Stomach (tissue), 19 donors: ENCODE measurements at places on chromosomes 5 and 9. TPM values are rescaled to one million over a fixed set of nuclear protein-coding genes. Genes with fewer than 3 reads are reported as not detected.

DNA sequence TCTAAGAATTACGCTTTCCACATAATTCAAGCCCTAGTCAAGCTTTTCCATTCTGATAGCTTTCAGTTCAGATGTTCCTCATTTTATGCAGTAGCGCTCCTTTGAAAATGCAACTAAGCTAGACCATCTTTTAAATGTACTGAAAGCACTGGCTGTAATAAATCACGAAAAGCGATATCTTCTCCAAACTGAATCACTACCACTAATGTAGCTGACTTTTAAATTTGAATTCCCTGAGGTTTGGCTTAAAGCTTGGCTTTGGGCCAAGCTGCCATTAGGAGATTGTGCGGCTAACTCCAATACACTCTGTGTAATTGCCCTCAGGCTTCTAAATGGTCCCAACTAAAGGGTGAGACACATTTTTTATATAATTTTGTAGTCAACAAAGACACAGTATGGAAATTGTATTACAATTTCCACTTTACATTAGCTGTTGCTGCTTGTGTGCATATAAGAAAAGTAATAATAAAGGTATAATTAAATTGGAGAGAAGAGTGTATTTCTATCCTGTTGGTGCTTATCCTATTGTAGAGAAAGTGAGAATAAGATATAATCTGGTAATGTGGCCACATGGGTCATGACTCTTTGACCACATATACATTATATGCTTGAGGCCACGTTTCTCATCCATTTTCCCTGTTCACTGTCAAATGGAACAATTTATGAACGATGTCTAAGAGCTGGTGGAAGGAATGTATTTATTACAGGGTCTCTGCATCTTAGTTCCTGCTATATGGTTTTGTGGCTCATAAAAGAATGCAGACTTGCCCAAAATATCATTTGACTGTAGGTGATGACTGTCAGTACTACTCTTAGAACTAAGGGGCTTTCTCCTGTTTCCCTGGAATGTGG, 118.7 kb upstream of the TAF11L2 start:
- peak; percentile 56 for DNase-seq
- no peak overlapping the region for H3K4me3 ChIP-seq
- H3K4me1 ChIP-seq: no peaks in the 10 kb centered on the region
- H3K27me3 ChIP-seq: no peaks in the 10 kb centered on the region
- H3K36me3 ChIP-seq: no peaks in the 10 kb centered on the region

DNA sequence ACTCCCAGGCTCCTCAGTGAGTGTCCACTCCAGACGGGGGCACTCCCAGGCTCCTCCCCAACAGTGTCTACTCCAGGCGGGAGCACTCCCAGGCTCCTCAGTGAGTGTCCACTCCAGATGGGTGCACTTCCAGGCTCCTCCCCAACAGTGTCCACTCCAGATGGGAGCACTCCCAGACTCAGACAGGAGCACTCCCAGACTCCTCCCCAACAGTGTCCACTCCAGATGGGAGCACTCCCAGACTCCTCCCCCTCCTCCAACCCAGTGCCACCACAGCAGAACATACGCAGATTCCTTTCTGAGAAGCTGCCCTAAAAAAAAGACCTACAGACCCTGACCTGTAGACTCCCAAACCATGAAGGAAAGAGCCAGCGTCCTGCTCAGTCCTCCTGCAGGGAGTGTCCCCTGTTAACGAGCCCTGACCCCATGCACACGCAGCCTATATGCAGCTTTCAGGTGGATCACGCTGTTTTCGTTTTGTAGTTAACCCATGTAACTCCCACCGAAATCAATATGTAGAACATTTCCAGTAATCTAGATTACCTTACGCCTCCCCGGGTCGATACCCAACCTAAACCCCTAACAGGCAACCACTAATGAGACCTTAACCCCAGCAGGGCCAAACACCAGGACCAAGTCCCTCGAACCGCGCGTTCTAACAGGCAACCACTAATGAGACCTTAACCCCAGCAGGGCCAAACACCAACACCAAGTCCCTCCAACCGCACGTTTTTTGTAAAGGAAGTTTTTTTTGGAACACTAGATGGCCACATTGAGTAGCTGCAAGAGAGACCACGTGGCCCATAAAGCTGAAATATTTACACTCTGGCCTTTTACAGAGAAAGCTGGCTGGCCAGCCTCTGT, 15.7 kb downstream of the PNPLA7 start:
- H3K27ac ChIP-seq: no peak overlapping the region
- H3K27me3 ChIP-seq: no peaks in the 10 kb centered on the region
- H3K36me3 ChIP-seq: peaks cover 29% of the 10 kb centered on the region
- peak; percentile 59 for DNase-seq

DNA sequence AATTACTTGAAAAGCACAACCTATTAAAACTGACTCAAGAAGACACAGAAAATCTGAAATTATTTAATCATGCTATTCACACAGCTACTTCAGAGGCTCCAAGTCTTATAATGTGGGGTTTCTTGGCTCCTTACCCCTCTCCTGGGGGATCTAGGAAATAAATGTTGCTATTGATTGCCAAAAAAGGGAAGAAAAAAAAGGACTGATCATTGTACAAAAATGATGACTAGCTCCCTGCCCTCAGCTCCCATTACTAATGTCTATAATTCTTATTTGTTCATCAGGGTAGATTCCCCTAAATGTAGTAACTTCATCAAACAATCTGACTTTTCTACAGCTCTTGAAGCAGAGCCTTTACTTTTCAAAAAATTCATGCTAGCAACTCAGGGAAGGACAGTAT, 3.3 kb upstream of the SMC5 start:
- no peak for DNase-seq
- H3K27me3 ChIP-seq: no peaks in the 10 kb centered on the region
- H3K4me1 ChIP-seq: peaks cover 27% of the 10 kb centered on the region

DNA sequence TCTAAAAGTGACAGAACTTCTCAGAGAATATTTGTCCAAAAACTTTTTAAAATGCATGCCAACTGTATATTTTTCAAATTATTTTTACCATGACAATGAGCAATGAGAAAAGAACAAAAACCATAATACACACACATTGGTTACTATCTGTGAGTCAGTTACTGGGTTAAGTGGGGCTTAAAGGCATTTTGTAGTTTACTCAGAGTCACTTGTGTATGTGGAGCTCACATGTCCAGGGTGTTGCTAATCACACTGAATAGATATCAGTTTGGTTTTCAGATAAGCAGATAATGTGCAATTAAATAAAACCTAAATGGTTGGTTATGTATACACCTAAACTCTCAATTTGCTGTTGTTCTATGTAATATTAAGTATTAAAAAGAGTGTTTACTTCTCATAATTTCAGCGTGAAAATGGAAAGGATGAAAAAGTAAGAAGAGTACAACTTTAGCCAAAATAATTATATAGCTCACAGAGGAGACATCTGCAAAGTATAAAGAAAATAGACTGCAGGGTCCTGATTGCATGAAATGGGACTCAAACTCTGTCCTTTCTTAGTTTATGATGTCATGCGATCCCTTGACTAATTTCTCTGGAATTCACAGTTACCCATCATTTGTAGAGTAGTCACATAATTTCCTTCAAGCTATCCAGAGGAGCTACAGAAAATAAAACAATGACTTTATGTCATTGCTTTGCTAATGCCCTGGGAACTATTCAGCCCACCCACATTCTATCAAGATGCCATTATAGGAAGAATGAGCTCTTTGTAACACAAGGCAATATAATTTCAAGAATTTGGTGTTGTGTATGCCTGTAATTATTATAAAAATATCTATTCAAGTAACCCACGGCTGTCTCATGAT, 388.0 kb upstream of the ZNF608 start:
- H3K27ac ChIP-seq: no peak overlapping the region
- DNase-seq: no peak
- no peaks in the 10 kb centered on the region for H3K4me1 ChIP-seq
- no peak overlapping the region for H3K4me3 ChIP-seq
- no peaks in the 10 kb centered on the region for H3K36me3 ChIP-seq

DNA sequence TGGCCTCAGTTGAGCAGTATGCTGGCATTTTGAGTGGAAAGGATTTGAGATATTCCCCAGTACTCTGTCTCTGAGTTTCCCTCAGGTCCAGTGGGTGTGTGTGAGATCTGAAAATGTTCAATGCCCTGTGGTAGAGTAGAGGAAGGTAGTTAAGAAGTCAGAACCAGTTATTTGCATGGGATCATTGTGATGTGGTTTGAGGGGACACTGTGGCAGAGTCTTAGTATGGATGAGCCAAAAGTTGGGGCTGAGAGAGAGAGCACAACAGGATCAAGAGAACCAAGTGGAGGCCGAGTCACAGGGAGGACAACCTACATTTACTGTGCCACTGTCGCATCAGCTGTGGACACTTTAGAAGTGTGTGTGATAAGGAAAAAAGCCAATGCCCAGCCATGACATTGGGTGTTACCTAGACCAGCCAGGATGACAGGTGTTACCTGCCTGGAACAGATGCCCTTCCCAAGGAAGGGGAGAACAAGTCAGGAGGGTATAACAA, 128.9 kb upstream of the IL12B start:
- H3K36me3 ChIP-seq: no peaks in the 10 kb centered on the region
- no peak overlapping the region for H3K27ac ChIP-seq
- H3K4me1 ChIP-seq: no peaks in the 10 kb centered on the region
- H3K27me3 ChIP-seq: no peaks in the 10 kb centered on the region
- DNase-seq: no peak

- no peak overlapping the region for H3K4me3 ChIP-seq
- no peak overlapping the region for H3K27ac ChIP-seq
- H3K4me1 ChIP-seq: no peaks in the 10 kb centered on the region
- no peaks in the 10 kb centered on the region for H3K27me3 ChIP-seq
- DNase-seq: no peak
These were observed 215.1 kb downstream of the SEC61B start for GRCh38 chr9:99437145-99437544.

DNA sequence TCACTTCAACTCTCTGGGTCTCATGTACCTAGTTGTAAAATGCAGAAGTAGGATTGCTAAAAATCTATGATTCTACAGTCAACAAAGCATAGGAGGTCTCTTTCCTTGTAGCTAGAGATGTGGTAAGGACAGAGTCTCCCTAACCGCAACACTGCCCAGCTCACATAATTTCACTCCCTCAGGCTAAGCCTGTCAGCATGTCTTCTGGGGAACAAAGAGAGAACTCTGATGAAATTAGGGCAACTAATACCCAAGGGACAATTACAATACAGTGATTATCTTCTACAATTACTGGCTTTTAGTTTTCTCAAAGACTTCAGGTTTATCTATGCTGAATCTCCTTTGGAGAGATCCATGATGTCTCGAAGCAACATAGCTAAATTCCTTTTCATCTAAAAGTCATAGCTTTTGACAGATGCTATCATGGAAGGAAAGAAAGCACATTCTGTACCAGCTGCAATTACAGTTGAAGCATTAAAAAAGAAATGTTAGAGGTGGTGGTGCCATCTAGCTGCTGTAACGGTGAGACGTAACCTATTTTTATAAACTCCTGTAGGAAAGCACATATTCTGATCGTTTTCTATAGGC, 141.1 kb upstream of the TARS1 start:
- DNase-seq: no peak
- no peak overlapping the region for H3K27ac ChIP-seq
- H3K4me1 ChIP-seq: no peaks in the 10 kb centered on the region
- H3K27me3 ChIP-seq: no peaks in the 10 kb centered on the region
- no peaks in the 10 kb centered on the region for H3K36me3 ChIP-seq

DNA sequence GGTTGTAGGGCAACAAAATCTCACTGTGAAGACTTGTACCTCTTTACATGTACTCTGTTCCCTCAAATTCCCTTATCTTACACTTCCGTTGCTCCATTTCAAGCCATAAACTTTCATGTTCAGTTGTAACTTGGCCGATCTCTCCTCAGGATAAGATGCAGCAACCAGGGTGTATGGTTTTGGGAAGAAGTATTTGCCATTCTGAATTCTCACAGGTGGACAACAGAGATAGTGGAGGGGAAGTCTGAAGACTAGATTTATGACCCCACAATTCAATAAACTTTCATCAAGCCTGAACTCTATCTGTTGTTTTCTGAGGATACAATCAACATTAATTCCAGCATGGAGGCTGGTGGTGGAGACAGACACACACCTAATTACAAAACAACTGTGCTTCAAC, 27.5 kb downstream of the GOLGA1 start:
- peaks cover 83% of the 10 kb centered on the region for H3K36me3 ChIP-seq
- no peak overlapping the region for H3K27ac ChIP-seq

- peaks cover 21% of the 10 kb centered on the region for H3K27me3 ChIP-seq
- DNase-seq: no peak
- H3K4me3 ChIP-seq: no peak overlapping the region
- no peak overlapping the region for H3K27ac ChIP-seq
These were observed 272.2 kb downstream of the KIF4B start for GRCh38 chr5:155285706-155286105.

DNA sequence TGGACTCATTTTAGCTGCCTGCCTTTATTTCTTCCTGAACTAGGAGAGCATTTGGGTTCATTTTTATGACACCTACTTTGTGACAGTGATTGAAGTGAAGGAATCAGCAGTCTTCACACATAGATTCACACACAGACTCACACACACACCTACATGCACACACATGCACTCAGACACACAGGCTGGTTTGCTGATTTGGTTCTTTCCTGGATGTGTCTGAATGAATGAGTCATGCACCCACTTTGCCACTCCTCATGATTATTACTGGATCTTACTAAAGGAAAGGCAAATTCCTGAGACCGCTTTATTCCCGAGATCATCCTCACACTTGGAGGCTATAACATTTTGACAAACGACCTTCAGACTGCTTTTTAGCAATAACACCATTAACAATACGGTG, 529.5 kb downstream of the AGTPBP1 start:
- no peaks in the 10 kb centered on the region for H3K4me1 ChIP-seq
- no peak for DNase-seq
- no peaks in the 10 kb centered on the region for H3K36me3 ChIP-seq
- no peak overlapping the region for H3K27ac ChIP-seq

- H3K36me3 ChIP-seq: peaks cover 34% of the 10 kb centered on the region
- H3K27ac ChIP-seq: no peak overlapping the region
- no peaks in the 10 kb centered on the region for H3K27me3 ChIP-seq
- no peak for DNase-seq
These were observed 67.9 kb downstream of the STK10 start for GRCh38 chr5:172119921-172120688.

FAXDC2 gene
- 24.5 TPM for total RNA-seq

ANKRD33B gene
- 0.45 TPM for total RNA-seq

C6 gene
- 0.45 TPM for total RNA-seq

MOB3B gene
- 13.6 TPM for total RNA-seq

BAAT gene
- not detected for total RNA-seq

CDH9 gene
- total RNA-seq: not detected

PDZD2 gene
- total RNA-seq: 10.6 TPM

DDX4 gene
- not detected for total RNA-seq

ZNF483 gene
- not detected for total RNA-seq
